ENCODE measurements at places on chromosomes 5 and 9.

DNA sequence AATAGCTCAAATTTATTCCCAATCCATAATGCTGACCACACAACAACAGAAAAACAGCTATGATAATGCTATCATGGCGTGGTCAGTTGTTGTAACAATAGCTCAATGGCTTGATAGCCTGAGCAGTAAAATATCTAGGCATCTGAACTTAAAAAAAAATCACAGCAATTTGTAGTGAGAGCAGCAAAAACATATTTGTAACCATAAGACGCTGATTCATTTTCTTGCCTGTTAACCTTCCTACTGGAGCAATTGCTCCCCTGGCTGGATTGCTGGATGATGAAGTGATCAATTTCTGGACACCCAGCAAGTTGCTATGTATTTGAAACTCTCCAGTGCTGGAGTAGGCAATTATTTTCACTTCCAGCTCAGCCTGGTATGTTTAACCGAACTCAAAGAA, 115.1 kb downstream of the PCSK1 start:
- no peak for DNase-seq

- DNase-seq = no peak
Measured at GRCh38 chr9:137188086-137188489, 272 bp downstream of the ANAPC2 start.

GRCh38 chr9:97385626-97386264, 26.2 kb upstream of the TDRD7 start:
- DNase-seq = no peak

- no peak for DNase-seq
Measured at GRCh38 chr9:101184813-101185278, 156.3 kb downstream of the PLPPR1 start.

- DNase-seq = no peak
Measured at GRCh38 chr5:14349029-14349428, 205.9 kb downstream of the TRIO start.

GRCh38 chr5:144196612-144197011, 25.9 kb downstream of the KCTD16 start:
- no peak for DNase-seq

- no peak for DNase-seq
Measured at GRCh38 chr5:142388696-142389095, 63.9 kb upstream of the SPRY4 start.

DNA sequence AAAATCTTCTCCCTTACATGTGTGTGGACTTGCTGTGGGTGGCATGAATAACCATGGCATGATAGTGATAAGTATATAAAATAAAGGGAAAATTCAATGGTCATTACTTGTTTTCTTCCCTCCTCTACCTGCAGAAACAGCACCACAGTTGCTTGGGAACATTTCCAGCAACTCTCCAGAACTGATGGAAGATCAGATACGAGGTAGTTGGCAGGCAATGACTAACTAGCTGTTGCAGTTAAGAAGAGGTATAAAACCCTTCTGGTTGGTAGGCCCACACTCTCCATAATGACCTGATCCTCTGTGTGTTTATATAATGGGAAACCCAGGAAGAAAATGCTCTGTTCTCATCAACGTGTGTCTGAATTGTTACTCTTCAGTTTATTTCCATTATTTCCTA, 185.9 kb downstream of the SYK start:
- DNase-seq = no peak

DNA sequence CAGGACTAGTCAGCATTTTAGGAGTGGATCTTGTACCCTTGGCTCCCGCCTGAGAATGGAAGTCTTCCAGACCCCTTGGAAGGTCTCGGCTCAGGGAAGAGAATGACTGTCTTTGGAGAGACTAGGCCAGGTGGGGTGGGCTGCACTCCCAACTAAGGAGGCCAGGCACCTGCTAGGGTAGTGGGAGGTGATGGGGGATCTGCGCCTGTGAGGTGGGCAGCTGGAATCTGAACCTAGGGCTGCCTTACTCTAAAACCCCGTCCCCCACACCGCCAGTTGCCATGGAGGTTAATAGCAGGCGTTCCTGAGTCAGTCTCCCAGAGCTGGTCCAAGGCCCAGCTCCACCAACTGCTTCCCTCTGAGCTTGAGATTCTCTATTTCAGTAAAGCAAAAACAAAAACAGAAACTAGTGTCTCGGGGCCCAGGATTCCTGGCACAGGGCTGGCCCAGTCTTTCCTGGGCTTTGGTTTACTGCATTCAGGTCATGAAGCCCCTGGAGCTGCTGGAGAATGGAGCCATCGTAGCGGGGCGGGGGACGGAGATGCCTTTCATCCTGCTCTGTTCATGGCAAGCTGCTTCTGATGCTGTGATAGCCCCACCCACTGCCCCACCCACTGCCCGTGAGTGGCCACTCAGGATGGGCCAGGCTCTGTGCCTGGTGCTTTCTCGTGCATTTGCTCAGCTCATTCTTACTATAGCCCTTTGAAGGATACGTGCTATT, 57.5 kb downstream of the DAB2IP start:
- no peak for DNase-seq

GRCh38 chr5:39005566-39006232, 68.5 kb downstream of the RICTOR start:
- DNase-seq = no peak

GRCh38 chr5:52727576-52727975, 60.1 kb upstream of the ITGA1 start:
- no peak for DNase-seq

- DNase-seq = no peak
Measured at GRCh38 chr9:98365781-98366180, 110.3 kb upstream of the TBC1D2 start.

DNA sequence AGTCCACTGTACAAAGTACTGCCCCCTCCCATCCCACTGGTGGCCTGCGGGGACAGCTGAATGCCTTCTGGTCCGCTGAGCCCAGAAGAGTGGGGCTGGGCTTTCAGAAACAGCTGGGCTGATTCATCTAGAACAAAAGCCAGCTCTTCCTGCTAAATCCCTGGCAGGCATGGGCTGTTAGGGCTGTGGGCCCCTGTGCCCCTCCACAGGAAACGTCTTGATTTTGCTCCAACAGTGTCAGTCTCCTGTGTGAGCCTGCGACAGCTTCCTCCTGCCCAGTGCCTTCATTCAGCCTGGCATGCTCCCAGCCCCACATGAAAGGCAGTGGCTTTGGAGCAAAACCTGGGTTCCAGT, 6.9 kb upstream of the GSN start:
- no peak for DNase-seq

- no peak for DNase-seq
Measured at GRCh38 chr5:154664869-154665268, 90.3 kb upstream of the LARP1 start.

- DNase-seq = no peak
Measured at GRCh38 chr9:97911528-97911927, 10.8 kb downstream of the TRMO start.

GRCh38 chr9:92378865-92379560, 25.4 kb downstream of the OGN start:
- DNase-seq = no peak

- DNase-seq = no peak
Measured at GRCh38 chr9:9790216-9790872, 822.5 kb downstream of the PTPRD start.

DNA sequence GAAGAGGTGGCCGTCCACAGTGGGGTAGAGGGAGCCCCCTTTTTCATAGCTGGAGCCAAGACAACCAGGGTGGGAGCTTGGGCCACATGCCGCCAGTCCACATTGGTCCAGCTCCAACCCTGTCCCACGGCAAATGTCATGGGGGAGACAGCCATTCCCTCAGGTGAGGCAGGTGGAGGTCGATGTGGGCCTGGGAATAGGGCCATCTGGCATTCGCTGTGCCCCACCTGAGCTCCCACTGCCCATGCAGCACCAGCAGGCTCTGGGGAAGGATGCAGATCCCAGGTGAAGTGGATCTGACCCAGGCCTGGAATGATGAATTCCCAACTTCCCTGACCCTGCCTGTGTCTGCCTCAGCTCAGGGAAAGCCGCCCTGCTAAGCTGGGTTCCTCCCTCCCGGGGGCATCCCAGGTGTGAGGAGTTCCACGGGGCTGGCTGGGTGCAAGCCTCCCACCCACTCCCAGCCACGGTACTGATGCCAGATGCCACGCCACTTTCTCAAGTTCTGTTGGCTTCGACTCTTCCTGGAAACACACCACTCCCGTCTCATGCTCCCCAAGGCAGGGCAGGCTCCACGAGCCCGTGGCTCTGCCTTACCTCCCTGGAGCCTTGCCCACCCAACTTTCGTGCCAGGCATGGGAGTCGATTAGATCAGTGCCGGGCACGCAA, 25.2 kb upstream of the FCN2 start:
- DNase-seq = no peak

DNA sequence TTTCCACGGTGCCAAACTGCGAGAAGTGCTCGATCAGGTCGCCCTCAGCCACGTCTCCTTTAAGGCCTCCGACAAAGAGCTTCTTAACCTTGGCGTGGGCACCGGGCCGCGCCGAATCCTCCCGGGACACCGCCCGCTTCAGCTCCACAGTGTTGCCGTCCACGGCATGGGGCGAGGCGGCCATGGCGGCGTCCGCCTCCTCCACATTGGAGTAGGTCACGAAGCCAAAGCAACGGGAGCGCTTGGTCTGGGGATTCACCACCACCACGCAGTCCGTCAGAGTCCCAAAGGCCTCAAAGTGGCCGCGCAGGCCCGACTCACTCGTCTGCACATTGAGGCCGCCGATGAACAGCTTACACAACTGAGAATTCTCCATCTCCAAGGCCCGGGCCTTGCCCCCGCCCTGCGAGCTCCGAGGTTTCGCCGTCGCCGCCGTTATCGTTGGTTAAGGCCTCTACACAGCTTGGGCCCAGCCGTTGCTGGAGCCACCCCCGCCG, 424 bp downstream of the HNRNPA0 start:
- DNase-seq = no peak

DNA sequence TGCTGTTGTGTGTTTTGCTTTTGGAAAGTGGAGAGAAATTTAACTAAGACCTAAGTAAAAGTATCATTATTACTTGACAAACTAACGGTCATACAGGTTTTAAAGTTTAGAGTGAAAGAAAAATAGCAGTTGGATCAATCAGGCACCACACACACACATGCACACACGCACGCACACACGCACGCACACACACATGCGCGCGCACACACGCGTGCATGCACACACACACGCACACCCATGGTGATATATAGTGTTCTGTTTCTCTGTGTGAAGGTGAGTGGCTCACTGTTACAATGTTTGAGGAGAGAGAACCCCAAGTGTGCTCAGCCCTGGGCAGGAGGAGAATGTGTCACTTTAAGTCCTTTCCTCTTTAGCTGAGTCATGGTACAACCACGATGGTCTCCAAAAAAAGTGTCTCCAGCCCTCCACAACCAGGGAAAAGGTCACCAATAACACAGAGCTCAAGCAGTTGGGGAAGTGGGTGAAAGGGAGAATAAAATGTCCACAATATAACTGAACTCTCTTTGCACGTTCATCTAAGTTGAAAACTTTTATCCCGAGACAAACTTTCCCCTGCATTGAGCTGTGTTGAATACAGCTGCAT, 3.2 kb downstream of the ZNF366 start:
- no peak for DNase-seq

DNA sequence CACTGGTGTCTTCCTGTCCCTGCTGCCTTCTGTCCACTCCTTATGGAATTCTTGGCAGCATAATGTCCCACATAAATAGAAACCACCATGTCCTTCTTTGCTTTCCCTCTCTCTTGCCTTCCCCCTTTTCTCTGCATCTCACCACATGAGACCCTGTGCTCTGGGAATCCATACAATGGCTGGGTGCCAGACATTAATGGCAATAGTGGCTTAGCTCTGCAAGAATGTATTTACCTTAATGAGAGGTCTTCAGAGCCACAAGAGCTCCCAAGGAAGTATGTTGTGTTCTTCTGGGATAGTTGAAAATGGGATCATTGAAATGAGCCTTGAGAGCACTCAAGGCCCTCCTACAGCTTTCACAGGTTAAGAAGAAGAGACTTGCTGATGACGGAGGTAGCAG, 58.7 kb downstream of the ADAMTS16 start:
- DNase-seq = no peak

DNA sequence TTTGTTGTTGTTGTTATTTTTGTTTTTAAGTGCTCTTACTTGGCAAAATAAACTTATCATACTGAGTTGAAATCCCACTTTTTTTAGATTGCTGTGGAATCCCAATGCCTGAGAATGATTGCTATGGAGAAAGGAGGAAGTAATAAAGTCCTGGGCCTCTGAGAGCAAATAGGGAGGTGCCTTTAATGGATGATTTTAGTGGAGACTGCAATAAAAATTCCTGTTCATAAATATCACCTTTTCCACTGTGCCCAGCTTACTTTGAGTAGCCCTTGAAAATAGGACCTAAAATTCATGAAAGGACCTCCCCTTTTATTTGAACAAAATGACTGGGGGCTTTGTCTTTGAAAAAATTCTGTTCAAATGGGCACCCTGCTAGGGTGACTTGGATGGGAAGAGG, 21.8 kb upstream of the ANKH start:
- DNase-seq = no peak

GRCh38 chr5:53407373-53407772, 73.1 kb upstream of the FST start:
- DNase-seq = no peak

DNA sequence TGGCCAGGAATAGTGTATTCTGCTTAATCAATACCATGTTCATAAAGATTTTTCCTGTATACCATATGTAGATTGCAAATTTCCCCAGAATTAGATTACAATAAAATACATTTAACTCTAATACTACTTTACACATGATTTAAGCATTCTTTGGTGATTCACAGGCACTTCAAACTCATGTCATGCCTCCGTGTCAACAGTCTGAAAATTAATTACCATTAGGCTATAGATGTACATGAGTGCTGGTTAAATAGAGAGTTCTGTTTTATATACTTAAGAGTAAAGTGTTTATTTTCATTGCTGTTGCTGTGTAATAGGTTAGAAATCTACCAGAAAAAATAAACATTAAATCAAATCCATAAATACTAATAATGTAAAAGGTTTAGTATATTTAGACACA, 159.8 kb downstream of the ZSWIM6 start:
- DNase-seq = no peak

GRCh38 chr5:9157811-9158210, 388.1 kb downstream of the SEMA5A start:
- no peak for DNase-seq
